ENCODE measurements at places on chromosomes 5 and 9.

- no peak for DNase-seq
These were observed 125.3 kb downstream of the PHF2 start for GRCh38 chr9:93701494-93702218.

DNA sequence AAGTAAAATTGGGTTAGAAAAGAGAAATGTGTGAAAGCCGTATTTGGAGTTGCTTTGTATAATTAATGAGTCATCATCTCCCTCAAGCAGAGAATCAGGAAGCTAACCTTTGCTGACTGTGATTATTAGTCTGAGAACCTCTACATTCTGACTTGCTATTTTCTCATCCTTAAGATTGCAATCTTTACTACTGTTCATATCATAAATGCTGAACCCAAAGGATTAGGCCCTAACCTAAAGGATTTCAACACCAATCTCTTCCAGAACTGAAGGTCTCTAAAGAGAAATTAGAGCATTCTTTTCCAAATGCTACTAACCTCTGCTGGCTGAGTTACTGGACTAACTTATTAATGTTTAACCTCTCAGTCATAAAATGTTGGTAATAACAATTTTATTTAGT, 538.1 kb upstream of the MEF2C start:
- DNase-seq: no peak

- DNase-seq: no peak
These were observed 454.1 kb downstream of the EFNA5 start for GRCh38 chr5:107216587-107216986.

DNA sequence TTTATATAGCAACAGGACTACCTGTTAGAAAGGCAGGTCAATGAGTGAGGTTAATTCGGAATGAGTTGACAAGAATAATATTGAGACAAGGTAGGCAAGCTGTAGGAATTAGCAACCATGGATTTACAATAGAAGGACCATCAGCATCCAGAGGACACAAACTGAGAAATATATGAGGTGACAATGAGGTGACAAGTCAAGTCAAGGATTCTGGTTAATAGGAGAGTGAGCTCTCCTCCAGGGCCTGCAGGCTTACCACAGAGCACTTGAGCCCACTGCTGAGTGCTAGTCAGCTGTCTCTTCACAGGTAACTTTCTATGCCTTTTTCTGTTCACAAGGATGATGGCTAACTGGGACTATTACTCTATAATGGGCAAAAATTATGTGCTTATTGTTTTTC, 227.2 kb downstream of the MRPS30 start:
- no peak for DNase-seq

- DNase-seq: no peak
These were observed 596 bp upstream of the ADAMTS6 start for GRCh38 chr5:65482296-65482735.

DNA sequence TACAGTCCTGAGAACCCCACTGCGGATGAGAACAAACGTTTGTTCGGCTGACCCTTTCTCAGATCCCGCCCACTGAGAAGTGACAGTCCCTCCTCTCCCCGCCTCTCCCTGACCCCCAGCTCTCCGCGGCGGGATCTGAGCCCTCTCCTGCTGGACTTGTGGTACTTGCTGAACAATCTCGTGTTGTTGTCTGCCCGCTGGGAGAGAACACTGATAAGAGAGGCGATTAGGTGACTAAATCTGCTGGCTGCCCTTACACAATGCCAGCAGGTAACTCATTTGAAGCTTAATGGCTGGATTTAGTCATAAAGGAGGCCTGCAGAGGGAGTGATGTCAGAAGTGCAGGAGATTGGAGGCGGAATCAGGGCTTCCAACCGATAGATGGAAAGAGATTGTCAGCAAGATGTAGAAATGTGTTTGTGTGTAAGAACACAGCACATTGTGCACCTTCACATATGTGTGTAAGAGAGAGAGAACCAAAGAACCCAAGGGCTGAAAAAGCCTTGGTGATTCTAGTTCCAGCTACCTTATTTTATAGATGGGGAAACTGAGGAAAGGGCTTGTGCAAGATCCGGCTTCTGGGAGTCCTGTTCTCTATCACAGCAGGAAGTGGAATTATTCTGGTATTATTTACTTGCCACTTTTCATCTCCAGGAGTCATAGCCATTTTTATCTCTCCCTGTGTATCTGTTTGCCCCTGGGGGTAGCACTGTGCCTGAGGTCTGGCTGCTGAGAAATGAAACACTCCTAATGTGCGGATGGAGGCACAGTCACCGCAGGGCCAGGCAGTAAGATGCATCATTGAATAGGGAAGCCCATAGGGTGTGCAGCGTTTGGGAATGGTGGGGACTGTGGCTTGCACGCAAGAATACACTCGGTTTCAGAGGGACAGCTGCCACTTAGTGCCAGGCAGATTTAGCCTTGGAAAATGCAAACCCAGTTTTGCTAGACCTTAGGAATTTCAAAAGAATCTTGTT, 203.7 kb upstream of the MSX2 start:
- no peak for DNase-seq

Data from GOT3 (cell line).